Fibroblast of skin of scalp (primary cell): ENCODE measurements at places on chromosomes 16 and 17.

- no peak for DNase-seq
These were observed 2.1 kb downstream of the CLTC start for GRCh38 chr17:59621771-59622170.

- no peak for DNase-seq
These were observed 13.1 kb upstream of the GRB2 start for GRCh38 chr17:75418531-75418930.

DNA sequence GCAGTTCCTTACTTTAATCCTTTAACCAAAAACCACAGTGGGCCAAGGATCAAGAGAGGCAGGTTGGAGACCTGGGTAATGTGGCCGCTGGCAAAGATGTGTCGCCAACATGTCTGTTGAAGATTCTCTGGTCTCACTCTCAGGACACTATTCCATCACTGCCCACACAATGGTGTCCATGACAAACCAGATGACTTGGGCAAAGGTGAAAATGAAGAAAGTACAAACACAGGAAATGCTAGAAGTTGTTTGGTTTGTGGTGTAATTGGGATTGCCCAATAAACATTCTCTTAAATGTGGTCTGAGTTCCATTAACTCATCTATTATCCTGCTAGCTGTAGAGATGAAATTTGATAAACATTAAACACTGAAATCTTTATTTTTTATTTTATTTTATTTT is 43.3 kb downstream of the SALL1 start:
- no peak for DNase-seq

GRCh38 chr17:78176548-78177025 is 8.2 kb downstream of the SYNGR2 start:
- DNase-seq: peak; percentile 45

- no peak for DNase-seq
These were observed 60.5 kb downstream of the ADAMTS18 start for GRCh38 chr16:77374384-77374783.

DNA sequence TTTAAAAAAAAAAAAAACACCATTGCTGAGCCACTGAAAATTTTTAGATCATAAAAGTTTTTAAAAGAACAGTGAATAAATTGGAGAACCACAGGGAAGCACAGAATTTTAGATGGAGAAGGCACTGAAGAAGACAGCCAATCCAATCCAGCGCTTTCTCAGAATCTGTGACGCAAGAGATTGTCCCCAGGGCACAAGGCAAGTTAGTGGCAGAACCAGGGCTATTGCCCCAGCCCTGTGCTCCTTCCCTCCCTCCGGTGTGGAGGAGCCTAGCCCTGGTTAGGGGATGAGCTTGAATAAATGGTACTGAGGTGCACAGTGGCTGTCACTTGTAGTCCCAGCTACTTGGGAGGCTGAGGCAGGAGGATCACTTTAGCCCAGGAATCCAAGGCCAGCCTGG is 108.3 kb downstream of the ZNF423 start:
- no peak for DNase-seq

GRCh38 chr17:58304750-58305486 is 23.7 kb downstream of the TSPOAP1 start:
- DNase-seq: no peak

GRCh38 chr17:67613961-67614360 is 103.8 kb upstream of the NOL11 start:
- DNase-seq: no peak

DNA sequence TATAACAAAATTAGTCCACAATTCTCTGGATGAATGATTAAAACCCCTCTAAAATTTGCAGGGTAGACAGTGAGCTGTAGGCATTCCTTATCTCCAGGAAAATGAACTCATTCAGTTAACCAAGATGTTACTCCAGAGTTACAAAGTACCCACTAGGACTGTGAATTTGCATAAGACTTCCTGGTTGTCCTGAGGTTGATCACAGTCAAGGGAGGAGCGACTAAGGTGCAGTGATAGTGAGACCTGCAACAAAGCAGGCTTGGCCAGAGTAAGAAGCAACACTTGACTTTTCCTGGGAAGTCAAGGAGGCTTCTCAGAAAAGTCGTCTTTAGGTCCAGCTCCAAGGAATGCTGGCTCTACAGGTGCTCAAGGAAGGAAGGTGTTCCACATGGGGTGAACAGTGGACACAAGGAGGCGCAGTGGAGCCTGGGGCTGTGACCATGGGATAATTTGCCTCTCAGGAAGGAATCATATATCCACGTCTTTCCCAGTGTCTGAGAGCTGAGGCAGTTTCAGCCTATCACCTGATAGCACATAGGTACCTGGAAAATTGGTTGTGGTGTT is 821.1 kb upstream of the EEF2KMT start:
- no peak for DNase-seq

DNA sequence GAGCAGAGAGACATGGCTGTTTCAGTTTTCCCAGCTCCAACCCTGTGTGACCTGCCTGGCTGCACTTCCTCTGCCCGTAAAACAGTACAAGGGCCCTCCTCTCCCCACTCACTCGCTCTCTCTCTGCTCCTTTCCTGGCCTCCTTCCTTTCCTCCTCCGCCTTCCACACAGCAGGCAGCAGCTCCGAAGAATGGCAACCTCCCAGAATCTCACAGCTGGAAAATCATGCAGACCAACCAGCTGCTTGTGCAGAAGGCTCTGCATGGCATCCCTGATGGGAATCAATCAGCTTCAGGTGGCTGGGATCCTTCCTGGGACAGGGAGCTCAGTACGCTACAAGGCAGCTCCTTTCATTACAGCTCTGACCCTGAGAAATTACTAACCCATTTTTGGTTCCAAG is 27.4 kb downstream of the TMEM132E start:
- DNase-seq: no peak

- no peak for DNase-seq
These were observed 7.0 kb downstream of the CYTH1 start for GRCh38 chr17:78774956-78775571.

DNA sequence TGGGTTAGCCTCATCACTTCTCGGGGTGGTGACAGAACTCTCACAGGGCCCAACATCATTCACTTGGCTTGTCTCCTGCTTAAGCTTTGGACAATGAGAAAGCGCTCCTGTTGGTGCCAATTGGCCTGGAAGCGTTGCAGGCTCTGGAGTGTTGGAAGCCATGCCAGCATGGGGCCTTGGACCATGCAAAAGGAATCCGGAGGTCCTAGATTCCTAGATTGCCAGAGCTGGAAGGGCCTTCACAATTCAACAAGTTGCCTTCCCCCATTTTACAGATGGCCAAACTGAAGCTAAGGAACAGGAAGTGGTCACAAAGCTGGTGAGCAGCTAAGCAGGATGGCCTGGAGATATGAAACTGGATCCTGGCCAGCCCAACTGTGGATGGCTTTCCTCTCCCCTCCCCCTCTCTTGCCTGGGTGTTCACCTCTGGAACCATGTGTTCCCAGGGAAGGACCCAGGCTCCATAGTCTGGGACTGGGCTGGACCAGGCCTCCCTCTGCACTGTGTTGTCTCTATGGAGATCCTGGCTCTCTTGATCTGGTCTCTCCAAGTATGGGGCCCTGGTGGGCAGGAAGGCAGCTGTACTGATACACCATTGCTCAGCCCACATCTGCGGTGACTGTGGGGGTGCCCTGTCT is 6.0 kb upstream of the IGFBP4 start:
- no peak for DNase-seq
